ENCODE measurements at places on chromosomes 1 and 21.

DNA sequence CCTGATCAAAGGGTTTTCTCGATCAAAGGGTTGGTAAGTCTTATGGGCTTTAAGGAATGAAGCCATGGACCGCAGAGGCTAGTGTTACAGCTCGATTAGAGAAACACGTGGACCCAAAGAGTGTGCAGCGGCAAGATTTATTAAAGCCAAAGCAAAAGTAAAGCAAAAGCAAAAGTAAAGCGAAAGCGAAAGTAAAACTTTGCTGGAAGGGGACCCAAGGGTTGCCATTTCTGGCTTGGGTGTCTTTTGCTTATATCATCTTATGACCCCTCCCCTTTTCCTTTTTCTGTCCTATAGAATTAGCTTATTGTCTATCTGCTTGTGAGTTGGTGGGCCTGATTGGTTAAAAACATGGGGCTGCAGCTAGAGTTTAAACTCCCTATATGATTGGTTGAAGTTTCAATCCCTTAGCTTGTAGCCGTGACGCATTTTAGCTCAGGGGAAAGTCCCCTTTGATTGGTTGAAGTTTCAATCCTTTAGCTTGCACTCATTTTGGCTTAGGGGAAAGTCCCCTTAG, 957.0 kb downstream of the AMY1C start:
- DNase-seq, result no peak

- no peak for DNase-seq
These were observed 40.5 kb upstream of the GALNT2 start for GRCh38 chr1:230026572-230026971.

DNA sequence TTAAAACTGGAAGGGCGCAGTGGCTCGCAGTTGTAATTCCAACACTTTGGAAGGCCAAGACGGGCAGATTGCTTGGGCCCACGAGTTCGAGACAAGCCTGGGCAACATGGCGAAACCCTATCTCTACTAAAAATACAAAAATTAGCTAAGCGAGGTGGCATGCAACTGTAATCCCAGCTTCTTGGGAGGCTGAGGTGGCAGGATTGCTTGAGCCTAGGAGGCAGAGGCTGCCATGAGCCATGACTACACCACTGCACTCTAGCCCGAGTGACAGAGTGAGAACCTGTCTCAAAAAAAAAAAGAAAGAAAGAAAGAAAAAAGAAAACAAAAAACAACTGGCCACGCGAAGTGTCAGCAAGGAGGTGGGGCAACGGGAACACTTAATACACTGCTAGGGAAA, 6.3 kb downstream of the UBE2G2 start:
- no peak for DNase-seq

DNA sequence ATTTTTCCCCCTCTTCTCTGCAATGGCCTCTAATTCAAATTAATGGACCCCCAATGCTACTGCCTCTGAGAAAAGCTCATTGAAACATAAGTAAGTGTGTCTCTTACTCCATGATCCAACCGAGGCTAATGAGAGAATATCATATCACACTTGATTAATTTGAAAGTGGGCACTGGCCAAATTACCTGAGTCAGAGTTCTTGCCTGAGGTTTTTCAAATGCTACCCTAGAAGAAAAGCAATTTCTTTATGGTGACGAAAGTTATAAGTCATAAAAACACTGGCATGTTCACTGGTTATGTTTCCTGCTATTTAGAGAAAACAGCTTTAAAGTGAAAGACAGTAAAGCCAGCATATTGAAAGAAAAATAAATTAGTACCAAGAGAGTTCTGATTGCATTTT, 368.8 kb upstream of the TMPRSS15 start:
- no peak for DNase-seq

- peak; percentile 59 for DNase-seq
These were observed 36.0 kb upstream of the DISC1 start for GRCh38 chr1:231590453-231591198.

DNA sequence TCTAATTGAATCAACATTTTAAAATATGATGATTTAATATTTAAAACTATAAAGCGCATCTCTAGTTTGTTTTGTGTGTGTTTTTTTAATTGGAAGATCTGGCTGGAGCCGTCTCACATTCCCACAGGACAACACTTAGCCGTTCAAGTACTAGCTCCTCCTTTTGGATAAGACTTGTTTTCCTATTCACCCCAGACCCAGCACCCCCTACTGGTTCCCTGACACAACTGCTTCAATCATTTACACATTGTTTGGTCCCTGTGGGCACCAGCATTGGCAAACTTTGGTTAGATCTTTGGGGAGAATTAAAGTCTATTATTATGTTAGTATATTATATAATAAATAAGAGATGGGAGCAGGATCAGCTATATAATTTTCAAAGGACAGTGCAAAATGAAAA, 34.5 kb downstream of the TYW3 start:
- DNase-seq, result peak; percentile 5

- no peak for DNase-seq
These were observed 9.5 kb upstream of the DEPDC1 start for GRCh38 chr1:68506386-68506785.

GRCh38 chr1:45730780-45731319, 19.6 kb downstream of the IPP start:
- DNase-seq, result no peak
